ENCODE measurements at places on chromosomes 3 and 15.
A peak's percentile ranks its signal among the peaks of the same experiment; 100 is the strongest.

DNA sequence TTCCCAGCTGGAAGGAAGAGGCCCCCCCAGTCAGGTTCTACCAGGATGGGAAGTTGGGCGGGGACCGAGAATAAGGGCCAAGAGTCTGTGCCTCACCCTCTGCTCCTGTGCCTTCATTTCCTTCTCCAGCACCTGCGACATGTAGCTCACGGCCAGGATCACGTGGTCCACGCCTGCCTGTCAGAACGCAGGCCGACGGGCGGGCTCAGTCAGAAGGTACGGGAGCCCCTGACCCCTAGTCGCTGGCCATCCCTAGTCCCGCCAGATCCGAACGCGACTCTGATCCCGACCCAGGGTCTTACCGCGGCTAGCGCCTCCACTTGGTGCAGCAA, 489 bp downstream of the GMPPB start:
- peak; percentile 71 for DNase-seq

- peak; percentile 7 for DNase-seq
Measured at GRCh38 chr3:112013784-112014143, 15.0 kb downstream of the TAGLN3 start.

DNA sequence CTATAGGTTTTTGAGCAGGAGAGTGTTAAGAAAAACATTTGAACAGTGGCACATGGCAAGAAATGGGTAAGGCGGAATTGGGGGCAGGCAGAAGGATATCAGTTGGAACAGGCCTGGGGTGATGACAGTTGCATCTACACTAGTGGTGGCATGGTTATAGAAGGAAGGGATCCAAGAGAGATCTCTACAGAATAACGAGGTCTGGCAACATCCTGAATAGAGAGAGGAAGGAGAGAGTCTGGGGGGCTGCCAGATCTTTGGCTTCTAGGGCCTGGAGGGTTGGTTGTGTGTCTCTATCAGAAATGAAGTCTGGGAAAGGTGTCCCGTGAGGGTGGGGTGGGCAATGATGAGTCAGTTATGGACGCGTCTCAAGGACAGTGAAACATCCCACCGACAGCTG, 26.3 kb downstream of the FSTL1 start:
- no peak for DNase-seq

DNA sequence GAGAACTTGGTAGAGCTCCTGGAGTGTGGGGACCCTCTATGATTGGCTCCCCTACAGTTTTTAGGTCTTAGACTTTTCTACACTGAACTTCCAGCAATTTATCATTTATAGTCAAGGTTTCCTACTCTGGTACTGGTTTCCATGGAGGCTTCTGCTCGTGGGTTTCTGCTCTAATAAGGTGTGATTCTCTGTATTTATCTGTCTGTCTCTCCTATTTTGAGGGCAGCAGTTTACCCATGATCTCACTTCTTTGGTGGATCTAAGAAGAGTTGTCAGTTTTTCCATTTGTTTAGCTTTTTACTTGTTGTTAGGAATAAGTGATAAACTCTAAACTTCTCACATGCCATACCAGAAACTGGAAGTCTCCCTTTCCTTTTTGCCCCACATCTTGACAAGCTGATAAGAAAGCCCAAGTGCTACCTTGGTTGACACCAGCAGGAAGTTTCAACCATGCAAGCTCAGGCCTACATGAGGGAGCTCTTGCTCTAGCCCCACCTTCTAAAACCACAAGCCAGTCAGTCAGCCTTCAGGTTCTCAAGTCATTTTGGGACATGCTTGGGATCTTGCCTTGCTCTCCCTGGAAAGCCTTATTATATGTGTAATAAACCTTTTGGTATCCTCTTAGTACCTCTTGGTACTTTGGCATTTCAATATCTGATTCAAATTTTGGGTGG, 10.0 kb downstream of the TIMMDC1 start:
- DNase-seq: no peak

GRCh38 chr15:74519311-74519710, 21.7 kb upstream of the ARID3B start:
- peak; percentile 23 for DNase-seq

- DNase-seq: no peak
Measured at GRCh38 chr3:132164469-132165092, 129.8 kb upstream of the CPNE4 start.

DNA sequence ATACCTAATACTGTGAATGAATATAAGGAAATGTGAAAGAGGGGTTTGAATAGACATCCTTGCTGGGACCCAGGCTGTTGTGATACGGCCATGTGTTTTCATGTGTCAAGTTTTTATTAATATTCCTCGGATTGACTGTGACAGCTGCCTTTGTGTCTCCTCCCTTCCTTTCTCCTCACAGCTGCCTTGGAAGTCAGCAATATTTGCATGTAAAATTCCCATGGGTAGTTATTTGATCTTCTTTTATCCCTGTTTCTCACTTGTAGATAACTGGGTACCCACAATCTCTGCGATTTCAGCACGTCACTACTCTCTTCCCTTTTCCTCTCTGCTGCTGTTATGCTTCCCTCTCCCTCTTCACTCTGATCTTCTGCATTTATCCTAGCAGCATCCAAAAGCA, 9.4 kb downstream of the GPR156 start:
- DNase-seq: no peak

- DNase-seq: no peak
Measured at GRCh38 chr3:137264071-137264820, 306.5 kb downstream of the IL20RB start.

GRCh38 chr15:59616379-59616778, 4.8 kb downstream of the GCNT3 start:
- no peak for DNase-seq

- DNase-seq: peak; percentile 32
Measured at GRCh38 chr3:151443583-151443982, 17.3 kb downstream of the IGSF10 start.

DNA sequence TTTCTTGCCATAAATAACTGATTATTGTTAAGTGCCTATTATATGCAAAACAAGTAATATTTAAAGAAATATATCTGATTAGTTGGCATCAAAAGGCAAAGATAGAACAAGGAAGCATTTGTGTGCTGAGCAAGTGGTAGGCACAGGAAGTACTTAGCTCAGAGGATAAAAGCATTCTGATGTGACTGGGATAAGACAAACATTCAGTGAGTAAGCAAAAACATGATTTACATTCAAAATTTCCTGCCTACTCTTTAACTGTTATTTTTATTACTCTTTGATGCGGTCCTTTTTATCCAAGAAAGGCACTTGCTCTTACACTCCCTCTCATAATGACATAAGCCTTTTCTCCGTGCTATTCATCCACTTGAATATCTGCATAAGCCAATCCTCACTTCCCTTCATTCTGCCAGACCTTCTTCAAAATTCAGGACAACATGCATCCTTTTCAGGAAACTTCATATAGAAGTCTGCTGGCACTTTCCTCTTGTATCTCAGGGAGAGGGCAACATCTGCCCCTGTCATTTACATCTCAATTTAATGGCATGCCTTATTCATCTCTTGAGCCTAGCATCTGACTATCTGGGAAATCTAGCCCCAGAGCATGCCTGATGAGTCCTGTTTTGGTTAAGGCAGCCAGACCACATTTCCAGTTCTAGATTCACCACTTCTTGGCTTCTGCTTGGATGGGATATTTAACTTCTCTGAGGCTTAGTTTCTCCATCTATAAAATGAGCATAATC, 478.2 kb upstream of the ROBO2 start:
- DNase-seq: no peak

DNA sequence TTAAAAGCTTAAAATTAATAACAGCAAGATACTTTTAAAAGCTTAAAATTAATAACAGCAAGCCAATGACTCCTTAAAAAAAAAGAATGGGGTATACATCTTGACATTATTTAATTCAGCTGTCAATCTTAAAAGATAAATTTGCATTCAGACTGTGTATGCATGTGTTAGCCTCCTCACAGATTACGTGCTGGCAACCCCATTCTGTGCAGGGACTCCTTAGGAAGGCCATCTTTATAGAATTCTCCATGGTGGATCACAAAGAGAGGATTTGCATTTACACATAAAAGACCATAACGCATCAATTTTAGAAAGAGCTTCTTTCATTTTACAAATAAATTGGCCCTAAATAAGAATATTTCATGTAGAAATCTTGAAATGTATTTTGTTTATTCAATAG, 87.2 kb downstream of the B3GALNT1 start:
- no peak for DNase-seq

GRCh38 chr3:126986001-126986400, 3.1 kb downstream of the PLXNA1 start:
- no peak for DNase-seq
